Renal pelvis (tissue), 12 donors: ENCODE measurements at places on chromosomes 11 and 22.

GRCh38 chr22:36797911-36798673 is 18.7 kb downstream of the PVALB start:
- no peak for DNase-seq

GRCh38 chr22:47161631-47162030 is 399.2 kb downstream of the TBC1D22A start:
- DNase-seq = no peak

DNA sequence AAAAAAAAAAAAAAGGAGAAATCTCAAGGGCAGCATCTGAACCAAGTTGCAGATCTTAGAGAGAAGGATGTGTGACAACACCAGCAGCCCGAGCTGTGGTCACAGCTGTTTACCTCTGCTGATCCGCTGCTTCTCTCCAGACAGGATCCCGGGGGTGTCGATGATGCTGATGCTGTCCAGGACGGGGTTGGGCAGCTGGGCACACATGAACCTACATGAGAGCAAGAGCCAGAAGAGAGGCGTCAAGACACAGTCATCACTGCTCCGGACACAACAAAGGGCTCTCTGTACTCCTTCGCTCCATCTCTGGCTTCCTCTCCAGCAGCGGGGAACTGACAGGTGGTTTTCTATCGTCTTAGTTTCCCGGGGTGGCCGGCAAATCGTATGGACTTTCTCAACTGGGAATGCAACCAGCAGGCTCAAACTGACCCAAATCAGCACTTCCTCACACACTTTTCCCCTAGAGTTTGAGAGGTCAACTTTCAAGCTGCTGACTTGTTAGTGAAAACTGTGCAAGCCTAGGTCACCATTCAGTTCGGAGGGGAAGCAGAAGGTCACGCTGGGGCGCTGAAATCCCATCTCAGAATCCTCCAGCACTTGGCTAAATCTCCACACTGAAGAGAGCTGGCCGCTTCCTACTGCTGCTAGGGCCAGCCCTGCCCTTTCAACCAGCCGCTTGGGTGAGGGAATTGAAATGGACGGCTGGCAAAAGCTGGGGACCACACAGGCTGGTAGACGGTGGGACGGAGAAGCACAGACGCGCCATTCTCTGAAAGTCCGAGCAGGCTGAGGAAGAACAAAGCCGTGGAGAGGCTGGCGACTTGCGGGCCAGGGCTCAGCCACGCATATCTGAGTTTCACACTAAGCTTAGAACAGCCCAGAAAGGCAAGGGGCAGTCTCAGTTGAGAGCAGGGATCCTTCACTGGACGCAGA is 3.8 kb downstream of the EHD1 start:
- no peak for DNase-seq

DNA sequence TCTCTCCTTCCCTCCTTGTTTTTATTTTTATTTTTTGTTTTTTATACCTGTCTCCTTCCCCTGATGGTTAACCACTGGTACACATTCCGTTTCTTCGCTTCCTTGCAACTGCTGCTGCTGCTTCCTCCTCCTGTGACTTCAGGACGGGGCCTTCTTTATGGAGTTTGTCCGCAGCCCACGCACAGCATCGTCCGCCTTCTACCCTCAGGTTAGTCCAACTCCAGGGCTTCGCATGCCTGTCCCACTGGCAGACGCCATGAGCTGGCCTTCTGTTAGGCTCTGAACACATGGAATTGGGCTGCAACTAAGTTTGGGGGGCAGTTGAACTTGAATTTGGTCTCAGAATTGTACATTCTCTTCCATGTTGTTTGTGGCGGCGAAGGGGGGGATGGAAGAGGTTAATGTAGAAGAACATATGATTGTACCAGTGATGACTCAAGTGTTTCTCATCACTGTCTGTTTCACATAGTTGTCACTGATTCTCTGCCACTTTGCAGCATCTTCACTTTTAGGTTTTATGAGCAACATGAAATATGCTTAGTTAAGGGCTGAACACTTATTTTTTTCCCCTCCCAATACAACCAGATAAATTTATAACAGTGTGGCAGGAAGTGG is 83.0 kb upstream of the YWHAH start:
- DNase-seq = no peak

GRCh38 chr11:68933605-68934320 is 30.1 kb downstream of the IGHMBP2 start:
- DNase-seq = no peak

DNA sequence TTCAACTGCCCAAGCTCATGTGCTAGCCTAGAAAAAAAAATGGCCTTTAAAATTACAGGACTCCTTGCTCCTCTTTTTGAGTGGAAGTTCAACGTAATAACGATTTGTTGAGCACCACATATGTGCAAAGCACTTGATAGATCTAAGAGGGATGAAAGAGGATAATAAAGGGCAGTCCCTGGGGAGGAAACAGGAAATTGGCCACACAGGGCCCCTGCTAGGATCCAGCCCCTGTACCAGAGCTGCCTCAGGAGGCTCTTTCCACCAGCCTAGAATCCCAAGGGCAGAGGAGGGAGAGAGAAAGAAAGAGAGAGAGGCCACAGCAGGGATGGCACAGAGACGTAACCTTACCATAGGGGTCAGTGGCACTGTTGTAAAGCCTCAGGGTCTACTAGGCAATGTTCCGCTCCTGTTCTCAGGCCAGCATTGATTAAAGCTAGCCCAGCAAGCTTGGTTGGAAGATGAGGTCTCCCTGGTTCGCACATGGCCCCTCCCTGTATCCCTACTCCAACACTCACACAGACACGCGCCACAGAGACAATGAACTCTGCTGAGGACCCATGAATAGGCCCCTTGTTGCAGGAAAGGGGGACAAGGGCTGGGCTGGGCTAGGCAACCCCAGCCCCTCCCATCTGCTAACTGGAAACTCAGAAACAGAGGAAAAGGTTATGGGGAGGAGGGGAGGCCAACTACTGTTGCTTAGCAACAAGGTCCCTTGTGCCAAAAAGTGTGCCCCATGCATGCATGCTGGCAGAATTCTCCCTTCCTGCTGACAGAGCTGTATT is at the start of gene TMPRSS5:
TMPRSS5 (minus strand) TSS at position 438 of the 785 bp plus-strand sequence; CDS start at position 354, 84 bp downstream.
- DNase-seq = no peak

GRCh38 chr11:57751676-57752253 is at the start of gene BTBD18:
BTBD18 (minus strand) TSS chr11:57751819; CDS start chr11:57751188, 631 bp downstream.
- no peak for DNase-seq

DNA sequence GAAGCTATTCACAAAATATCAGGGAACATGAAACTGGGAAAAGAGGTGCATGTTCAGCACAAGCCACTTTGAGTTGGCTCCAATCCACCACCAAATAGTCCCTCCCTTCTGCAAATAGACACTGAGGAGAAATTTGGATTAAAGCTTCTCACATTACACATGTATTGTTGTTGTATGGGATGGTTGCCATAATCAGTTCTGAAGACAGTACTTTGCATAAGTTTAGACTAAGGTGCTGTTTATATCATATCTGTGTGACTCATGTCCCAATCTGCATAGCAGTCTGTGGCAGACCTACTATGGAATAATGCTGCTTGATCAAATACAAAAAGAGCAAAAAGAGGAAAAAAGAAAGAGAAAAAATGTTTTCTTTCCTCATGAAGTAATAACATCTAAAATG is 376.7 kb upstream of the DDI1 start:
- DNase-seq = no peak

DNA sequence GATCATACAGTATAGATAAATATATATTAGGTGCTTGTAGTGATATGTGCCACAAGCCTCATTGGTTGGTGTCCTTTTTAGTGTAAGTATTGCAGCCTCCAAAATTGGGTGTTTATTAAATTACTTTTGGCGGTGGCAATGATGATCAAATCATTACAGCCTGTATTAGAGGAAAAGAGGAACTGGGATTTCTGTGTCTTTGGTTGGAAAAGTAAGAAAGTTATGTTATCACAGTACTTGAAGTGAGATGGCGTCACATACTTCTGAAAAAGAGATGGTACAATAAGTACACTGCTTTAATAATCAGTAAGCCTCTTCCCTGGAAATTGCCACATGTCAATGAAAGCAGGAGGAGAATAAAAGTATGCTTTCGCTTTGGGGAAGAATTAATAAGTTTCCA is 523 bp upstream of the MPZL3 start:
- DNase-seq = no peak

DNA sequence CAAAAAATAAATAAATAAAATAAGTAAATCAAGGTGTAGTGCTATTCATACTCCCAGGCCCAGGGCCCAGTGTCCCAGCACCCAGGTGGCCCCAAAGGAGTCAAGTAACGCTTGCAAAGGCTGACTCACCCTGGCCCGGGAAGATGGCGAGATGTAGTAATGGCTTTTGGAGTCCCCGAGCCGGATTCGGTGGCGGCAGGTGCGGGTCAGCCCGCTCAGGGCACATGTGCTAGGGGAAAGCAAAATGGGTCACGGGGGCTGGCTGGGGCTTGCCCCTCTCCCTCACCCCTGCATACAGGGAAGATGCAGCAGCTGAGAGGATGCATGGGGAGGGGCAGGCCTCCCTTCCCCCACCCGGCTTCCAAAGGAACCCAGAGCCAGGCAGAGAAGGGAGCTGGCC is 11.0 kb upstream of the FADS3 start:
- no peak for DNase-seq
